ENCODE measurements at places on chromosomes 13 and 19.

DNA sequence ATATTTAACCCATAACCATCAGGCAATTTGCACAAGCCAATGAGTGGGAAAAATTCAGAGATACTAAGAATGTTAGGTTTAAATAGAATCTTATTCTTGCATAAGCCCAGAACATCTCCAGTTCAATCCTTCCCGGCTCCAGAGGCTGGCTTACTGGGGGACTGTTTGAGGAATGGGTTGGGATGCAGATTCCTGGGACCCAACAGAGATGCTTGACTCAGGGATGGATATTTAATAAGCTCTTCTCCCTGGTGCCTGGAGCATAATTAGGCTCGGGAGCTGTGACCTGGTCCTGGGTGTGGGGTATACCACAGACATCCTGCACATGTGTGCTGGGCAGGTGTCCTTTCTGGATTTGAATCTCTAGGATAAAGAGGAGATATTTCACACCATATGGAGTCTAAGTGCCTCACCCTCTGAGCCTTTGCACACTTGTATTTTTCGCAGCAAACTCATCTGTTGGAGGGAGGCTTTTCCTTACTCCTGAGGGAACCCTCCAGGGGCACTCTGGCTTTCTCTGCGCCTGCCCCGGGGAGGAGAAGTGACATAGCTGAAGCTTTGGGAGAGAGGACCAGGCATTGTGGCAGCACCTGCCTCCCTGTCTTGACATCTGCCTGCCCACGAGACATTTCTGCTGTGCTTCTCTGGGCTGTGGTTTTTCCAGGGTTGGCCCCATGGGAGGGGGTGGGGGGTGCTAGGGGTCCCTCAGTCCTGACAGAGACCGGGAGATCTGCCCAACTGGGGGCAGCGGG is 36.1 kb upstream of the ANKRD10 start:
- DNase-seq, result no peak

DNA sequence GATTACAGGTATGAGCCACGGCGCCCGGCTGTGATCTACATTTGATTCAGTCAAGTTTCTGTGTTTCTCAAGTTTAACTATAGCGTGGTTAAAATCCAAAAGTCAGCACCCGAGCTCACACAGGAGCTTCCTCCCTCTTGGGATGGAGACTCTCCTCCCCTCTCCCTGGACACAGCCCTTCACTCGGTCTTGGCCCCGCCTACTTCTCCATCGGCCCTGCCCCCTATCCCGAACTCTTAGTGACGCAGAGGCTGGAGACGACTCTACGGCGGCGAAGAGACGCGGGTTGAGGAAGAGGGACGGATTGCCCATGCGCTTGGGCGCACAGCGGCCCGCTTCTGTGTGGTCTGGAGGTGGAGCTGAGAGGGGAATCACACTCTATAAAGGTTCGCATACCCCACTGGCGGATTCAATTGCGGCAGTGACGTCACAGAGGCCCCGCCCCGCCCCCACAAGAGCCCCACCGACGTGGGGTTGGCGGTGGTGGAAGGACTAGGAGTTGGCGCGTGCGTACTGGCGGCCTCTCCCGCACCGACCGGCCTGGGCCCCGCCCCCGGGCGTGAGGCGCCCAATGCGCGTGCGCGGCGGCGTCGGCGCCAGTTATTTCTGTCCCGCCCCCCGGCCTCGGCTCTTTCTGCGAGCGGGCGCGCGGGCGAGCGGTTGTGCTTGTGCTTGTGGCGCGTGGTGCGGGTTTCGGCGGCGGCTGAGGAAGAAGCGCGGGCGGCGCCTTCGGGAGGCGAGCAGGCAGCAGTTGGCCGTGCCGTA is at the start of gene TRIM28:
TSS of gene TRIM28 (plus strand) at position 239 of the 765 bp plus-strand sequence. CDS start 694 bp downstream, outside the sequence.
- peak; percentile 99 for DNase-seq

DNA sequence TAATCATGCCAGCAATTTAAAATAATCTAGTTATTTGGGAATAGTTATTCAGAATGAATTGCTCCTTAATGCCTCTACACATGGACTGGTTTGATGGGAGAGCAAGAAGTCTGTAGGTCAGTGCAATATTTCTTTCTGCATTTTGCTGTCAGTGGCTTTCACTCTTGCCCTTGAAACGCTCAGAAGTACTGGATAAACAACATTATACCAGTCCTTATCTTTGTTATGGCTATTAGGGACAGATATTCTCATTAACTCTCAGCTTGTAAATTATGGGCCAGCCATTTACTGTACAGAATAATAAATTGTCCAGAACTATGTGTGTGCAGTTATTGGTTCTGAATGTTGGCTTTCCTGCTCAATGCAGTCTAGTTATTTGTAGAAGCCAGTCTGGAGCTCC is 224.4 kb downstream of the OXGR1 start:
- DNase-seq, result no peak

GRCh38 chr13:77536358-77536757 is 852 bp downstream of the SCEL start:
- DNase-seq, result no peak

DNA sequence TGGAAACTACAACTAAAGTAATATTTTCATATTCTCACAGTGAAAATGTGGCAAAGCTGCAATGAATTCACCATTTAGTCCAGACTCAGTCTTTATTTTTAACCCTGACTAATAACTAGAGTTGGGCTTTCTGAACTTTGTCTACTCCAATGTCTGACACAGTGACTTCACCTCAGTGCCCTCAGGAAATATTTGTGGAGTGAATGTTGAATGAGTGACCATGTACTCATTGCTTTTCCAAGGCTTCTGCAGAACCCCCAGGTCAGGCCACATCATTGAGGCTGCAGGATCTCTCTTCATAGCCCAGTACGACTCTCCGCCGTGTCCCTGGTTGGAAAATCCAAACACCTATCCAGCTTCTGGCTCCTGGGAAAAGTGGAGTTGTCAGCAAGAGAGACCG is 1.8 kb downstream of the ZNF175 start:
- DNase-seq, result peak; percentile 71

DNA sequence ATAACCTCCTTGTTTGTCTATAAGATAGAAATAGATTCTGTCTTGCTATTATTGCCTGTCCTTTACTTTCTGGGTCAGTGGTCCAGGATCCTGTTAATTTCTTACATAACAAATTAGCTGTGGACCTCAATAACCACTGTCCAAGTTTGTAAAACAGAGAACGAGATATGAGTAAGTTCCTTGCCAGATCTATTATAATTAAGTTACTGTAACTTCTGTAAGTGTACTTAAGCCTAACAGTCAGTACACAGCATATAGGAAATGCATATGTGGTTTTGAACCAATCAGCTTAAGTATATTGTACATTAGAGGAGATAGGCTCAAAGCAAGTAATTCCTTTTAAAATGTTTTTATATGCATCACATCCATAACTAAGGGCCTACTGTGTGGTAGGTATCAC is 34.9 kb downstream of the HTR2A start:
- DNase-seq, result no peak

DNA sequence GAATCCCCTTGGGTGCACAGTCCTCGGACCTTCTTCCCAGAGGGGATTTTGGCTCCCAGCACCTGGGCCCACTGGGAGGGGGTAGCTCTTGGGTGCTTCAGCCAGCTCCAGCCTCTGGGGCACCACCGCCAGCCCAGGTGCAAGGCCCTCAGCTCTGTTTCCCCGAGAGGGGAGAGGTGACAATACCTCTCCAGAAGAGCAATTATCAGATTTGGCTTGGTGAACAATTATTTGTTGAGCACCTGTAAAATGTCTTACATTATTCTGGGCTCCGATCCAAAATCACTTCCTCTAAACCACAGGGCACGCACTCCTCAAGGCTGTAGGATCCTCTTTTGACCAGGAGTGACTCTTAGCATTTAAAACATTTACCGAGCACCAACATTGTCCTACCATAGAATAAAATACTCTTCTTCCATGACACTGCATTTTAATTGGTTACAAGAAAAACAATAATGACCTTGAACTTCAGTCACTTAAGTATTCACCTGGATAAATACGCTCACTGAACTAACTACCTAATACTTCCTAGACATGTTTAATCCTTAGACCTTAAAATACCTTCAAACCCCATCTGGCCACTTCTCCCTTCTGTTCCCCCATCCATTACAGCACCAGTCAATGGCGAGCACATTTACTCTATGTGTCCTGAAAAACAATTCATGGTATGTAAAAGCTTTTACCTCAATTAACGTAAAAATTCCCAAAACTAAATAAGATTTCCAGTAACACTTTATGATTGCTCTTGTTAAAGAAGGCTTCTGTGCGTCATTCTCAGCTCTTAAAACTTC is 54.8 kb downstream of the ABCC4 start:
- DNase-seq, result no peak

DNA sequence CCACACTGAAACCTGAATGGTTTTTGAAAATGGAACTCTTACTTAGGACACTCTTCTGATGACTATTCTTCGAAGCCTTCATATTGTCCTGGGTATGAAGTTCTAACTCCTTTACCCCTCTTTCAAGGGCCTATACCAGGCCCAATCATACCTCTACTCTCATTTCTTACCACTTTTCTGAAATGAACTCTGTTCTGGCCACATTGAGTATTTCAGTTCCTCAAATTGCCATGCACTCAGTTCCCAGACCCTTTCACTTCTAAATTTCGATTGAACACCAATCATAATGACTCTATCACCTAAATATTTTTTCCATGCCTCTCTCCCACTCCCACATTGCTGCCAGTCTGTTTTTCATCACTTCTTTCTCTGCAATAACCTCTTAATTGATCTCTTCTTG is 53.7 kb downstream of the LACC1 start:
- no peak for DNase-seq

DNA sequence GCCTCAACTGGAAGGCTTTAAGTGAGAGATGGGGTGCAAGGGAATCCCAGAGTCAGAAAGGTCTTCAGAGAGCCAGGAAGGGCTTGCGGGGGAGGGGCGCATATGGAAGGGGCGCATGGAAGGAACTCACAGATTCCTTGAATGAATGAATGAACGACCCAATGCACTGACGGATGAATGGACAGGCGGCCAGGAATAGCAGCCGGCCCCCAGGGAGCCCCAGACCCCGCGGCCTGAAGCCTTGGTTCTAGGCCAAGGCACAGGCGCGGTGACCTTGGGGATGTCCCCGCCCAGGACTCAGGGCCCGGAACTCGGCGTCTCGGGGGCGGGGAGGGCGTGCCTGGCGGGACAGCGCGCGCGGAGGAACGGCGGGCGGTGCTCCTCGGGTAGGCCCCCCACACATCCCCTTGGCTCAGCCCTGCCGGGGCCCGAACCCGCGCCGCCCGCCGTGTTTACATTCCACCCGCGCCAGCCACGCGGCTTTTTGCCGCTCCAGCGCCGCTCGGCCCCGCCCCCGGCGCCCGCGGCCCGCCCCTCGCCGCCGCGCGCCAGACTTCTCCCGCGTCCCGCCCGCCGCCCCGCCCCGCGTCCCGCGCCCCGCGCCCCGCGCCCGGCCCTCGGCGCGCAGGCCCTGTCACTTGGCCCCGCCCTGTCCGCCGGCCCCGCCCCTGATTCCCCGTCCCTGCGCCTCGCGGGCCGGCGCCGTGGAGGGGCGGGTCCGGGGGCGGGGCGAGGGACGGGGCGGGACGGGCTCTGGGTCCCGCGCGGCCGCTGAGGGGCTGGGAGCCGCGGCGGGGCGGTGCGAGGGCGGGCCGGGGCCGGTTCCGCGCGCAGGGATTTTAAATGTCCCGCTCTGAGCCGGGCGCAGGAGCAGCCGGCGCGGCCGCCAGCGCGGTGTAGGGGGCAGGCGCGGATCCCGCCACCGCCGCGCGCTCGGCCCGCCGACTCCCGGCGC is at the start of gene CCNE1:
TSS of gene CCNE1 (plus strand) at position 867 of the 955 bp plus-strand sequence. CDS start 565 bp downstream, outside the sequence.
- DNase-seq, result peak; percentile 82

- peak; percentile 24 for DNase-seq
These were observed 665 bp downstream of the VASP start for GRCh38 chr19:45507872-45508416.

DNA sequence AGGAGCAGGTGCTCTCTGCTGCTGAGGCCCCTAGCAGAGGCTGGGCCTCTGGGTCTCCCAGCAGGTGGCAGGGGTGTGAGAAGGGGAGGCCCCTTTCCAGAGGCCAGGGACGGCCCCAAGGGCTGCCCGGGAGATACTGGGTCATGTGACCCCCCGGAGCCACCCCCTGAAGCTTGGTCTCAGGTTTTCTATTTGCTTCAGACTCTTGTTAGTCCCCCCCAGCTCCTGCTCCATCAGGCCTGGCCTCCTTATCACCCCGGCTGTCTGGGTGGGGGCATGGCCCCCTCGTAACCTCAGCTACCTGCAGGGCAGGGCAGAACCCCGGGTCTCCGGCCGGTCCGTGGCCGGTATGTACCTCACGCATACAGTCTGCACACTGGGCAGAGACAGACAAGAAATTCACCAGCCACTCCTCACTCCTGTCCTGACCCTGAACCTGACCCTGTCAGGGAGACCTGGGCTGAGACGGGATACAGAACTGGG is 13.2 kb upstream of the TCF3 start:
- no peak for DNase-seq

- DNase-seq, result no peak
These were observed 88.8 kb downstream of the ENOX1 start for GRCh38 chr13:43698009-43698408.

GRCh38 chr19:18650021-18650390 is 13.2 kb downstream of the KLHL26 start:
- peak; percentile 65 for DNase-seq

DNA sequence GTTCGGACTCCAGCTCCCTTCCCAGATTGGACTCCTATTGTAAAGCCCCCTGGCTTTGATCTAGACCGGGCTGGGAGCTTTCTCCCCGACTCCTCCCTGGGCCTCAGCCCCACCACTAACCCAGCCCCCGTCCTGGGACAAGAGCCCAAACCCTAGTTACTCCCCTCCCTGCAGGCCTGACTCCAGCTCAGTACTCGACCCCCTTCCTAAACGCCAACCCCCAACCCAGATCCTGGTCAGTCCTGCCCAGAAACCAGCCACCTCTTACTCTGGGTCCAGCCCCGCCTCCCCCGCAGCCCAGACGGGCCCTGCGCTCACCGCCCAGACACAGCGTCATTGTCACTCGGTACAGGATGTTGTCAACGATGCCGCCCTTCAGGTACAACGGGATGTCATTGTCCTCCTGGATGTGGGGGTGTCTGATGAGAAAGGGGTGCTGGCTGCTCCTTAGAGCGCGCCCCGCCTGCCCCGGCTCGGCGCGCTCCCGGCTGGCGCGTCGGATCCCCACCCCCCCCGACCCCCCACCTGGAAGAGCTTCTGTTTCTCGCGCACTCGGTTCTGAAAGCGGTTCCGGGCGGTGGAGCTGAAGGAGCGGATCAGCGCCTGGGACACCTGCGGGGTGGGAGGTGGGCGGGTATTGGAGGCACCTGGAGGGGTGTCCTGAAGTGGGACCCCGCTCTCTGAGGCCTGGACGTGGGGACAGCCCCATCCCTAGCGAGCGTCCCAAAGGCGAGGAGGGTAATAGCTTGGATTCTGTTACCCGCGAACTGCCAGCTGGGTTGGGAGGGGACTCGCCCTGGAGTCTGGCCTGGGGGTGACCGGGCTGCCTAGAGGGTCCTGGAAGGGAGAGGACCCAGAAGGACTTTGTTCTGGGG is 866 bp downstream of the COX7A1 start:
- no peak for DNase-seq

- DNase-seq, result no peak
These were observed 170.0 kb upstream of the SLC10A2 start for GRCh38 chr13:103236213-103236612.

- peak; percentile 61 for DNase-seq
These were observed at the start of gene EHD2 for GRCh38 chr19:47713046-47714021. EHD2 (plus strand) TSS chr19:47713422; CDS start chr19:47716613, 3,191 bp downstream.

GRCh38 chr13:102707467-102707866 is 12.6 kb upstream of the METTL21C start:
- peak; percentile 93 for DNase-seq

GRCh38 chr13:53494406-53494805 is 465.8 kb downstream of the OLFM4 start:
- DNase-seq, result no peak
